ENCODE measurements at places on chromosomes 3 and 15.

DNA sequence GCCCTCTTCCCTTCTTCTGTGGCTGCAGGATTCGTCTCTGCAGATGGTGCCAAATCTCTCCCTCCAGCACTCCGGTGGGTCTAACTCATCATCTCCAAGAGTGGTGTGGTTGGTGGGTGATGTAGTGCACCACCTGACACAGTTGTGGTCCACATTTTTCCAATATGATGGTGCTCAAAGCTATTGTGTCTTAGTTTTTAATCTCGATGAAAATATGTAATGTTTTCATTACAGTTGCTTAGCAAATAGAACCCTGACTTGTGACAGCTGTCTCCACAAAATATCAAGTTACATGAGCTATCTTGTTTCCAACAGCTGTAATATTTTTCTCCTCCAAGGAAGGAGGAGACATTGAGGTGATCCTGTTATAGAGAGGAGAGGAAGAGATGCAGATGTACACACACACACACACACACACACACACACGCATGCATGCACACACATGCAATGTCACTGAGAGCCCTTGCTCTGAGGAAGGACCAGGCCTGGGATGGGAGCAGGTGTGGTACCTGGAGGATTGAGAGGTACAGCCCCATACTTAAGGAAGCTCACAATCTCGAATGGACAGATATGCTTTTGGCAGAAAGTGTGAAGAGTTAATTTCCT lies 15.7 kb upstream of the ESYT3 start:
- no peak for DNase-seq

- no peak for DNase-seq
These were observed 15.0 kb downstream of the SNAP23 start for GRCh38 chr15:42510258-42511006.

GRCh38 chr3:165797551-165797950 lies 39.7 kb downstream of the BCHE start:
- no peak for DNase-seq

DNA sequence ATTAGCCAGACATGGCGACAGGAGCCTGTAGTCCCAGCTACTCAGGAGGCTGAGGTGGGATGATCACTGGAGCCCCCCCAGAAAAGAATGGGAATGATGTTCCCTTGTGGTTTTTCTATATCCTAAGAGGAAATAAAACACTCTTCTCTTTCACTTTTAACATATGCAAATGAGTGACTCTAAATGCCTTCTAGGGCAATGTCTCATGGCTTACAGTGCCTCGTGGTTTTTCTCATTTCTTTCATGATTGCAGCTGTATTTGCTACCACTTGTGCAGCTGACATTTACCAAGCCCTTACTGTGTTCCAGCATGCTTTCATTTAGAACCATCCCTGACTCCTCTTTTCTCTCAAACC lies 26.4 kb downstream of the STOML1 start:
- no peak for DNase-seq

DNA sequence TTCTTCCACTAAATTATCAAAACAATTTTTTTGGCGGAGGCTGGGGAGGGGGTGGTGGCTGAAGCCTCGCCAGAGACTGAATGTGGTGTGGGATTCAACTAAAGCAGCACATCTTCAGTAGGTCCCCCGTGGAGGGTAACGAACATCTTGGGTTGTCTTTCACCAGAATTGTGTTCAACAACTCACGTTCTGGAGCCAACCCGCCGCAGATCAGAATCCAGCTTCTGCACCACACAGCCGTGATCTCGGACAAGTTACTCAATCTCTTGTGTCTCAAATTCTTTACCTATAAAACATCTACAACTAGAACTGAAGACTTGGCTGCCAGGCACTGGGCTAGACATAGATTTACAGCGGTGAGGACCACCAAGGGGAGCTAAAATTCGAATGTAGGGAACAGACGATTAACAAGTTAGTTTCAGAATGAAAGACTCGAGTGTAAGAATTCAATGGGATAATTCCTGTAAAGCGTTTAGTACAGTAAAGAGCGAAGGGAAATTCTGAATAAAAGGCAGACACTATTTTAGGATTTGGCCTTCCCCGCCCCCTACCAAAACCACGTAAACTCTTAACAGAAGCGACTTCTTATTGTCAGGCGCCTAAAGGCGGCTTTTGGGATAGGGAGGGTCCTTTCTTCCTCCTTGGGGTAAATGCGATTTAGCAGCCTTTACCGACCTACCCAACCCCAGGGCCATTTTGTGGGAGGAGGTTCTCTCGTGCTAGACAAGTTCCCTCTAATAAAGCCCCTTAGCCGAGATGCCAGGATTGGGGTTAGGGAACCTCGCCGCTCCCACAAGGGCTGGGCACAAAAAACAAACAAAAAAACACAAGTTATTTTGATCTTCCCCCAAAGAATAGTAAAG lies 697 bp upstream of the RAB5A start:
- no peak for DNase-seq

- no peak for DNase-seq
These were observed 13.4 kb downstream of the FHIT start for GRCh38 chr3:61237858-61238257.

- DNase-seq = no peak
These were observed 161.0 kb downstream of the ARRDC4 start for GRCh38 chr15:98121536-98121935.

GRCh38 chr3:144457758-144458157 lies 486.1 kb downstream of the DIPK2A start:
- DNase-seq = no peak

- no peak for DNase-seq
These were observed 183.6 kb downstream of the ANXA2 start for GRCh38 chr15:60214201-60214600.

DNA sequence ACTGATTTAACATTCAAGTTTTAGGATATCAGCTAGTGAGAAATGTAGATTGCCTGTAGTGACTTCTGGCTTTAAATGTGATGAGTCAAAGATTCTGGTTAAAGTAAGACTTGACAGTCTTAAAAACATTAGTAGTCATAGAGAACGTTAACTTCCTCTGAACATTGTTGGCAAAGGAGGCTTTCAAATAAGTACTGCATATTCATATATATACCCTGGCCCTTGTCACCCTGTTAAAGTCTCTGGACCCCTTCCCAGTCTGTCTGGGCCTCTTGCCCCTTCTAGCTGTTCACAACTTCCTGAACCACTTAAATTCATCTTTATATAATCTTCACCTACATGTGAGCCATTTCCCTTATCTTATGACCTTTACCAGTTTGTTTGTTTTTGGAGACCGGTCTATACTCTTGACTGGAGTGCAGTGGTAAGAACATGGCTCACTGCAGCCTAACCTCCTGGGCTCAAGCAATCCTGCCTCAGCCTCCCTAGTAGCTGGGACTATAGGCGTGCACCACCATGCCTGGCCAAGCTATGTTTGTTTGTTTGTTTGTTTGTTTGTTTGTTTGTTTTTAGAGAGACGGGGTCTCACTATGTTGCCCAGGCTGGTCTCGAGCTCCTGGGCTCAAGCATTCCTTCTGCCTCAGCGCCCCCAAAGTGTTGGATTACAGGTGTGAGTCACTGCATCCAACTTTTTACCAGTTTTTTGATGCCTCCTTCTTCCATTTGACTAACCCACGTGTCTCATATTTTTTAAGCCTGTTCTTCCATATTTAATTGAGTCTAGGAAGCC lies 64.4 kb upstream of the CRTC3 start:
- DNase-seq = no peak

DNA sequence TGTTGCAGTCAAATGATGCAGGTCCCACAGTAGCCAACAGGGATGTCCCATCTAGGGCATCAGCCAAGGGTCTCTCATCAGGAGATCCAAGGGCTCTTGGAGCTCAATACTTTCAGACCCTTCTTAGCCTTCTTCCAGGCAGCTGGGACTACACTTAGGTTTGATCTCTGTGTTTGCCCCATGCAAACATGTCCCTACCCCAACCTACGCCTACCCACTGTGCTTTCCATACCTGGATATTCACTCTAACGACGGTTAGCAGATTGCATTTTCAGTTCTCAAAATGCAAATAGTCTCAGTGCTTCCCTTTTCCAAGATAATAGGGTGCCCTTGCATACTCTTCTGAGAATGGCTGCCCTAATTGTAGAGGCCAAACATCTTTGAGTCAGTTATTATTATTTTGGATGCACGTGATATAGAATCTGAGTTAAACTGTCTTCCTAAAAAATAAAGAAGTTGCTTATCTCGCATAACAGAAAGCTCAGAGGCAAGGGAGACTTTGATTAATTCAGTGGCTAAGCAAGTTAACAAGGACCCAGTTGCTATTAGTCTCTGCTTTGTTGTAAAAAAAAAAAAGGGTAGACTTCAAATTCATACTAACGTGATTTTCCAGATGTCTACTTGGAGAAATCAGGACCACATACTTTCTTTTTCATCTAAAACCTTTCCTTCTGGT lies 1.0 kb upstream of the CEP70 start:
- no peak for DNase-seq

DNA sequence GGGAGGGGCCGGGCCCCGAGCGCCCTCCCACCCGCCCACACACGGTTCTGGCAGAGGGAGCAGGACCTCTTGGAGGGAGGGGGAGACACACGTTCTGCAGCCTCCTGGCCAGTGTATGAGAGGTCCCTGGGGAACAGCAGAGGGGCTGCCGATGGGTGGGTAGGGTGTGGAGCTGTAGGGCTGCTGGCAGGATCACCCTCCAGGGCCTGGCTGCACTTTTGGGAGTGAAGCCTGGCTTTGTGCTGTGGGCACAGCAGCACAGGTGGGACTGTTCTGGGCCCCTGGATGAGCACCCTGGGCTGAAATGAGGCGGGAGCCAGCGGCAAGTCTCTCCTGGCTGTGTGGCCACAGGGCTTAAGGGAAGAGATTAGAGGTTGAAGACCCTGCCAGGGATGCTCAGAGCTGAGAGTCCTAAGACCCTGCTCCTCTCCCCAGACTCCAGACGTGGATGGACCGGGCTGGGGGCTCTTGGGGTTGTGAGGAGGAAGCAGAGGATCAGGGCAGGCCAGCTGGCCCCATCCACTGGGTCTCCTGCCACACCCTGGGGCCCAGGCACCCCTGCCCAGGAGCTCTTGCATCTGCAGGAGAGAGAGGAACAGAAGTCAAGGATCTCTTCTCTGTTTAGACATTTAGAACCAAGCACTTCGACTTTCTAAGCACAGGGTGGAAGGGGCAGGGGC lies 45.2 kb downstream of the RGMA start:
- DNase-seq = no peak

DNA sequence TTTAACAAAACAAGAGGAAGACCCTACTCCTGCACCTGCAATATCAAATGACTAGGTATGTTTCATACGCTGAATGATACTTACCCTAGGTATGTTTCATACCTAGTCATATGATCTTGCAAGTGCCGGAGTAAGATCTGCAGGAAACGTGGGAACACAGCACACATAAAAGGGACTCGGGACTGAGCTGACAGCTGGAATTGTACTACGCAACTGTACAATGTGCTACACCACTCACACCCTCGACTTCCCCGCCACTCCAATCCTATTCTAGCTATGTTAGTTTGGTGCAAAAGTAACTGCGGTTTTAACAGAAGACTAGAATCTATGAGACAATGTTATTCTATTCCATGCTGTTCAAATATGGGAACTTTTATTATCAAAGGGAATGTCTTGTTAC lies 22.0 kb downstream of the CRBN start:
- DNase-seq = no peak

DNA sequence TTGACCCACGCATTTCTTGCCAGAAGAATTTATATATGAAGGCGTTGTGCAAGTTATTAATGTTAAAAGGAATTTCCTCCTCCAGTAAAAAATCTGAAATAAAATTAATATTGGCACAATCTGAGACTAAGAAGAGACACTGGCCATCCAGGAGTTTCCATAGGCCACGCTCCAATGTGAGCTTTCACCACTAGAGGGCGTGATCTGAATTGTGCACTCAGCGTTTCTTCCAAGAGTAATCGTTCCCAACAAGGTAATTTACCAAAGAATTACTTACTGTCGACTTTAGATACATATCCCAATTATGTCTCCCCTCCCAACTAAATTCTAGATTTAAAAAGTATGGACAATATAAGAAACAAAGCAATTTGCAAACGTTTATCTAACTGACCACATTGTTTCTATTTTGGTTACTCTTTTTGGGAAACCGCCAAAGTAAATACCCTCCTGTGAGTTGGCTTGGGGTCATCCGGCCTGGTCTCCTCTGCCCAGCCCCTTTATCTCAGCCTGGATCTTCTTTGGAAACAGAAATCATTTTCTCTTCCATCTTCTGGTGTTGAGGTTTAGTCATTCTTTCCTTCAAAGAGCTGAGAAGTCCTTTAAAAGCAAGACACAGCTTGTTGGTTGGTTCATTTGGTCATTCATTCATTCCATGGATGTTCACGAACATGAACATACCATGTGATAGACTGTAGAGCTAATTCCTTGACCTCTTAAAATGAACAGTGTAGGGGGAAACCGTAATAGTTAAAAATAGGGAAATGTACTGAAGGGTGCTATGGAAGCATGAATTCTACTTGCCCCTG lies 26.2 kb downstream of the POLR2M start:
- DNase-seq = no peak

DNA sequence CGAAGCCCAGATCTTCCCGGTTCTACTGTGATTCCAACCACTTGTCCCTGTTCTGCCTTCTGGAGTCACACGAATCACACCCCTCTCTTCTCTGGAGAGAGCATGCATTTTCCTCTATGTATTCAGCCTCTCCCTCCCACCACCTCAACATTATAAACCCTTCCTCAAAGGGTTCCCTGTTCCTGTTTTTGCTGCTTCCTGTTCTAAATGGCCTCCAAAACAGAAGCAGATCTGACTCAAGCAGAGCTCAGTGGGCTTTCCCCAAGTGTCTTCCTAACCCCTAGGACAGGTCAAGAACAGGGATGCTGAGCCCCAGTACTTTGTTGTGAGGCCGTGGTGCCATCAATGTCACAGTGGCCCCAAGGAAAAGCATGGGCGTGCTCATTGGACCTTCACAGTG lies 75.7 kb upstream of the ARNT2 start:
- no peak for DNase-seq

- DNase-seq = no peak
These were observed 2.5 kb downstream of the ALDH1A2 start for GRCh38 chr15:58062983-58063382.

DNA sequence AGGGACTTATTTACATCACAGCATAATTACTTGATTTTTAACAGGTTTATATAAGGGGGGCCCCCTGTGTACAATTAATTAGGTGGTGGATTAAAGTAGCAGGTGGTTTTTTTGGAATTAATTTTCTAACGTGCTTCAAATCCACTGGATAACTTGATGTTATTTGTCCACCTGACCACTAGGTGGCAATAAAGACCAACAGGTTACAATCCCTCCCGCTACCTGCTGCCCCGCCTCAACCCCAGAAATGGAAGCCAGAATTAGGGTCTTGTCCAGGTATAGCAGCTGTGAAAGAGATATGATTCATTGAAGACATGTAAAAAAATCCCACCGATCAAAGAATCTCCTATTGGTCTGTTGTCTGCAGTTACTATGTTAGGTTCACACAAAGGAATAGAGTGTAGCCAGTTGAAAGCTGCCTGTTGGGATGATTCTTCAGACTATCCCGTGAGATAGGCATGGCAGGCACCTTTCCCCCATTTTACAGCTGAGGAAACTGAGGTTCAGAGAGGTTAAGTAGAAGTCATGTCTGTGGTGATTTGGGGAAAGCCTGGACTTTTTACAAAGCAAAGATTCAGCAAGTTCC lies 44.0 kb downstream of the MFSD1 start:
- DNase-seq = peak; percentile 32

- no peak for DNase-seq
These were observed 32.4 kb upstream of the LDHAL6B start for GRCh38 chr15:59174151-59174834.

- no peak for DNase-seq
These were observed 95.2 kb downstream of the RYK start for GRCh38 chr3:134155446-134155845.

Measured in activated naive CD4-positive, alpha-beta T cell treated with anti-CD3 and anti-CD28 coated beads, Interleukin-2, amount 50 U/mL, for 72 hours (primary cell).